Tongue (tissue), 3 donors: ENCODE measurements at places on chromosomes 5 and 9.

DNA sequence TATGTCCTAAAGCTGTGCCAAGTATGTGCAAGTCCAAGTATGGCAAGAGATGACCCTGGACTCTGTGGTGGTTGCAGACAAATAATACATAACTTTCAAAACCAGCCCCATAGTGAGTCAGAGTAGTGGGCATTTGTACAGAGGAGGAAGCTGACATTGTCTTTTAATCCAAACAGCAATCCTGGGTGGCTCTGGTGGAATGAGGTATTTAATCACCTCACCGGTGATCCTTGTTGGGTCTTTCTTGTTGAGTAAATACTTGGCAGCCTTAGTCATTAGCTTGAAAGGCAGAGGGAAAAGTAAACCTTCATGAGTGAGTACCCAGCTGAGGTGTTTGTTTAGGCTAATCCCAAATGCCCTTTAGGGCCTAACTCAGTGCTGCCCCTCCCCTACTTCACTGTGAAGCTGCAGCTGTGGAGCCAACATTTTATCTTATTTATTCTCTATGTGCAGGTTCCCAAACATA, 148.7 kb upstream of the SLC12A2 start:
- peak; percentile 41 for DNase-seq

- DNase-seq = no peak
Observed at GRCh38 chr5:170917113-170917512, 55.3 kb downstream of the RANBP17 start.

DNA sequence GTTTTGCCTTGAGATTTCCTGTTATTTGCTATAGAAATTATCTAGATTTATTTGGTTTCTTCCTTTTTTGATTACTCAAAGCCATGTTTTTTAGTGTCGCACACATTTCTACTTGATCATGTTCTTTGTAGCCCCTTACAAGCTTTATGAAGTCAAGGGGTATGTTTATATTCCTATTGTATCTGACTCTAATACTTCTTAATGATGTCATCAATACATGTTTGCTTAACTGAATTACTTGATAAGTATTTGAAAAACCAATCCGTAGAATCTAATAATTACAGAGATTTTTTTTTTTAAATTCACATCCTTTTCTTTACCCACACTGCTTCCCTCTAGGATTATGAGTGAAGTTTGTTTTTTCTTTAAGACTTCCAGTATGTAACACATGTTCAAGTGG, 53.0 kb downstream of the CDC42SE2 start:
- DNase-seq = no peak

- DNase-seq = no peak
Observed at GRCh38 chr5:179926657-179927056, 19.0 kb upstream of the TBC1D9B start.

DNA sequence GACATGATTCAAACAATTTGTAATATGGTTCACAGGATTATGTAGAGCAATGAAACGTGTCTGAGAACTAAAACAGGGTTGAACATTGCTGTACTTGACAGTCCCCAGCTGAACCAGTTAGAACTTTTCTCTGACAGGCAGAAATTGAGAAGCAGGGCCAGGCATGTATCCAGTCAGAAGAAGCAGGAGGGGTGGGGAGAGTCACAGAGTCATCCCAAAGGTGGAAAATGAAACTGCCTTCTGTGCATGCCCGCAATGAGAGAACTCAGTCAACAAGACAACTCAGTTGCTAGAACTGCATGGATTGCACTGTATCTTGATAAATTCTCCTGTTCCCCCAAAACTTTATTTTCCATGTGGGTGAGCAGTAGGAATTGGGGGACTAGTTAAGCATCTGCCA, 72.9 kb upstream of the PRLR start:
- no peak for DNase-seq

DNA sequence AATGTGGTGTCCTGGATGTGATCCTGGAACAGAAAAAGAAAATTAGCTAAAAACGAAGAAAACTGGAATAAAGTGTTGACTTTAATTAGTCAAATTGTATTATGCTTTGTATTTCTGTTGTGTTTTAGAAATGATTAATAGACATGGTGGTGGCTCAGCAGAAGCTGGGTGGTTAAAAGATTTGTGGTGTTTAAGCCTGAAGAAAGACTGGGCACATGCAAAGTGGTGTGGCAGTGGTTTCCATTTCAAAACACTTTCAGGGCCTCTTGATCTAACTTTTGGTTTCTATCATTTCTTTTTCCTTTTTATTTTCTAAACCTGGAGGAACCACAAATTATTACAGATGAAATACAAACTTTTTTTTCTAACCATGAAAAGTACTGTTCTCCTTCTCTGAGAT, 44.1 kb downstream of the ADGRV1 start:
- no peak for DNase-seq

DNA sequence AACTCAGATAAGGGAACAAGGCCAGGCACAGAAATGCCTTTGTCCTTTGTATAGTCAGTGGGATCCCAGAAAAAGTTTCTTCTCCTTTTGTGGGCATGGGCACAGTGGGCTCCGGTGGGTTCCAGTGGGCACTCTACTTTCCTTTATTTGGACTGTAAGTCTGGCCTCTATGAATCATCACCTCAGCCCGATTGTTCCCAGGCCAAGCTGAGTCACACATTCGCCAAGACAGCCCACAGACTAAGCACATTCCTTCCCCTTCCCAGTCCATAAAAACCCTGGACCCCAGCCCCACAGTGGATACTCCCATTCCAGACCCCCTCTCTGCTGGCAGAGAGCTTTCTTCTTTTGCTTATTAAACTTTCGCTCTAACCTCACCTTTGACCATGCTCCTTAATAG, 165.0 kb downstream of the FBXL17 start:
- no peak for DNase-seq
